Suprapubic skin (tissue), 4 donors: ENCODE measurements at places on chromosomes 16 and 17.
A peak's percentile ranks its signal among the peaks of the same experiment; 100 is the strongest.

DNA sequence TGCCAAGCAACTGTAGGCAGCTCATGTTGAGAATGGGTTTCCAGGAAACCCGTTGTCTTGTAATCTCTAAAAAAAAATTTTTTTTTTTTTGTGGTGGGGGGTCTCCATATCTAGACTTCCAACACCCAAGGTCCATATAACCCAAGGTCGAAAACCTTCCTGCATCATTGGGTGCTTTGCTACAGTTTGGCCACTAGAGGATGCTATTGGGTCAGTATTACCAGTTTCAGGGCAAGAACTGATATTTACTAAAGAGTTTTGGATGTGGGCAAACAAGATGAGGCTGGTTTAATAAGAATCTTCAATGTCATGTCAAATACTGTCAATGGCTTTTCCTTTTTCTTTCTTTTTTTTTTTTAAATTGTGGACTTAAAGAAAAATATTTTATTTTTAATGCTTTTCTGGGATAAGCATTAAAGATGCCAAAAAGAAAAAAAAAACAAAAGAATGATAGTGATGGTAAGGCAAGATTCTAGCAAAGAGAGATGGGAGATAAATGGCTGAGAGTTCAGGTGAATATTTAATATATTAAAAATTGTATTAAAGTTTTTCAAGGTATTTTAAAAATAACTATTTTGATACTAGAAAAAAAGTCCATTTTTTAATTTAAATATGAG lies 62.2 kb downstream of the DHRS7C start:
- H3K36me3 ChIP-seq, result no peaks in the 10 kb centered on the region
- no peak overlapping the region for H3K4me3 ChIP-seq
- no peak overlapping the region for H3K27ac ChIP-seq
- no peaks in the 10 kb centered on the region for H3K27me3 ChIP-seq
- H3K4me1 ChIP-seq, result no peaks in the 10 kb centered on the region

DNA sequence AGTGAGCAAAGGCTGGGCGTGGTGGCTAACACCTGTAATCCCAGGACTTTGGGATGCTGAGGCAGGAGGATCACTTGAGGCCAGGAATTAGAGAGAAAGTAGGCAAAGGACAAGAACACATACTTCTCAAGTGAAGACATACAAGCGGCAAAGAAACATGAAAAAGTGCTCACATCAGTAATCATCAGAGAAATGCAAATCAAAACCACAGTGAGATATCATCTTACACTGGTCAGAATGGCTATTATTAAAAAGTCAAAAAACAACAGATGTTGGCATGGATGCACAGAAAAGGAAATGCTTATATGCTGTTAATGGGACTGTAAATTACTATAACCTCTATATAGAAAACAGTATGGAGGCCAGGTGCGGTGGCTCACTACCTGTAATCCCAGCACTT lies 12.2 kb upstream of the SLX4 start:
- H3K27ac ChIP-seq, result no peak overlapping the region
- H3K36me3 ChIP-seq, result no peaks in the 10 kb centered on the region

DNA sequence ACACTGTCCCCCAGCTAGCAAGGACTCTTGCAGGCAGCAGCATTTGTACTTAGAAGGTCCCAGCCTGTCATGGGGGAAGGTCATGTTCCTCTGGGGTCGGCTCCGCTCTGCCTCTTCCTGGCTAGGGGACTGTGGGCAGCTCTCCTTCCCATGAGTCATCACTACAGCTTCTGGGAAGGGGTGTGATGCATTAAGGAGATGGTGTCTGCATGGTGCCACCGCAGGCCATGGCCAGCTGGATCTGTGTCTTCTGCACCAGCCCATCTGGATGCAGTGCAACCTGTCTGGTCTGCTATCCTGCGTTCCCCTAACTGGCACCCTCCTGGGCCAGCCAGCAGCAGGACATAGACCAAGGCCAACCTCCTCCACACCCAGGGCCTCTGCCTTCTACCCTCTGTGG lies 6.3 kb downstream of the STARD3 start:
- no peak for DNase-seq
- H3K27me3 ChIP-seq, result no peaks in the 10 kb centered on the region
- H3K4me1 ChIP-seq, result peaks cover 57% of the 10 kb centered on the region
- H3K36me3 ChIP-seq, result no peaks in the 10 kb centered on the region

- no peak overlapping the region for H3K4me3 ChIP-seq
- no peaks in the 10 kb centered on the region for H3K4me1 ChIP-seq
- no peaks in the 10 kb centered on the region for H3K27me3 ChIP-seq
- no peak overlapping the region for H3K27ac ChIP-seq
- no peaks in the 10 kb centered on the region for H3K36me3 ChIP-seq
Observed at GRCh38 chr16:65867276-65867960, 499.1 kb upstream of the CDH5 start.

- H3K27me3 ChIP-seq, result peaks cover 15% of the 10 kb centered on the region
- no peaks in the 10 kb centered on the region for H3K36me3 ChIP-seq
- H3K4me1 ChIP-seq, result peaks cover 3% of the 10 kb centered on the region
- no peak overlapping the region for H3K27ac ChIP-seq
- no peak for DNase-seq
Observed at GRCh38 chr16:73143002-73143401, 95.1 kb upstream of the ZFHX3 start.

GRCh38 chr16:85428168-85428898 lies 184.8 kb upstream of the GSE1 start:
- peaks cover under 1% of the 10 kb centered on the region for H3K4me1 ChIP-seq
- H3K27me3 ChIP-seq, result no peaks in the 10 kb centered on the region
- H3K27ac ChIP-seq, result no peak overlapping the region

GRCh38 chr17:48728232-48729231 lies at the start of gene HOXB13:
Gene HOXB13, minus strand, starts transcription at chr17:48728750. Its CDS starts 157 bp downstream, at chr17:48728593.
- peaks cover 100% of the 10 kb centered on the region for H3K27me3 ChIP-seq
- DNase-seq, result peak; percentile 56
- no peak within 1 kb of the TSS for H3K27ac ChIP-seq
- H3K36me3 ChIP-seq, result no peaks in the 10 kb centered on the region

DNA sequence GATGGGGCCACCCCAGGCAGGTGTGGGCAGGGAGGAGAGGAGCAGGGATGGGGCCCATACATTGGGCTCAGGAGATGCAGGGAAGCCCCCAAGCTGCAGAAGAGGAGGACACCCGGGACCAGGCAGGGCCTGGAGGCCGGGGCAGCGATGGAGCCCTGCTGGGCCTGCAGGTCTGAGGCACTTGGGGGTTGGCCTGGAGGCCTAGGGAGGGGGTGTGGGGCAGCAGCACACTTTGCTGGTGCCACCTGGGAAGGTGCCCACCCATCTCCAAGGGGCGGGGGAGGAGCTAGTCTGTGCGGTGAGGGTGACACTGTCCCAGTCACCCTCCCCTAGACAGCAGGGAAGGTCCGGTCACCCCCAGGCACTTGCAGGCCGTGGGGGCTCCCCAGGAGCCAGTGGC lies 6.4 kb upstream of the CCDC57 start:
- H3K36me3 ChIP-seq, result no peaks in the 10 kb centered on the region
- peaks cover 27% of the 10 kb centered on the region for H3K4me1 ChIP-seq
- no peak for DNase-seq
- H3K27me3 ChIP-seq, result no peaks in the 10 kb centered on the region
- no peak overlapping the region for H3K4me3 ChIP-seq
- H3K27ac ChIP-seq, result no peak overlapping the region

- no peak for DNase-seq
- H3K36me3 ChIP-seq, result peaks cover 51% of the 10 kb centered on the region
- H3K4me3 ChIP-seq, result no peak overlapping the region
Observed at GRCh38 chr16:3118846-3119245, 6.5 kb downstream of the ZNF205 start.

DNA sequence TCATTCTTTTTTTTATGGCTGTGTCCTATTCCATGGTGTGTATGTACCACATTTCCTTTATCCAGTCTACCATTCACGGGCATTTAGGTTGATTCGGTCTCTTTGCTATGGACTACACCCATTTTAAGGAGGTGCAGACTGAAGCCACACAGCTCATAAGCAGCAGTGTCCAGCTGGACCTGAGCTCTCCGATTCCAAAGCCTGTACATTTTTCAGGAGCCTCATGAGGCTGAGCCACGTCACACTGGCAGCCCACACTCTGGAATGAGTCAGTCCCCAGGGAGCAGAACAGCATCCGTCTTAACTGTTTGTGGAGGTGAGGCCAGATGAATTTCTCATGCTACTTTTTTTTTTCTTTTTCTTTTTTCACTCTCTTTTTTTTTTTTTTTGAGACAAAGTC lies 116.1 kb downstream of the C16orf95 start:
- no peaks in the 10 kb centered on the region for H3K36me3 ChIP-seq
- no peak overlapping the region for H3K4me3 ChIP-seq
- peaks cover 8% of the 10 kb centered on the region for H3K27me3 ChIP-seq
- H3K4me1 ChIP-seq, result no peaks in the 10 kb centered on the region
- DNase-seq, result no peak
- no peak overlapping the region for H3K27ac ChIP-seq

DNA sequence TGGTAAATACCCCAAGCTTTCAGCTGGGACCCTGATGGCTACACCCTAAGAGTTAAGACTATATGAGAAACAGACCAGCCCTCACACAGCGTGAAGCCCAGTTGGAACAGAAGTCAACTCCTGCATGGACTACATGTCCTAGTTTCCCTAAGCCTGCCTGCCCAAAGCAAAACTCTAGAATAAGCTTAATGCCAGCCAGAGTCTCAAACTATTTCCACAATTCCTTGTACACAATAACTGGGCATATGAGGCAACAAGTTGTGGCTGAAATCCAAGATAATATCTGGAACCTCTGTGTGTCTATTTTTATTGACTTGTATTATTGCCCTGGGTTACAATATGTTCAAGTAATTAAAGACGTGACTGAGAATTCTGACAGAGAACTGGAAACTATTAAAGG lies 19.4 kb downstream of the MYH10 start:
- H3K27me3 ChIP-seq, result no peaks in the 10 kb centered on the region
- H3K4me3 ChIP-seq, result peak overlapping the region; percentile 11
- no peaks in the 10 kb centered on the region for H3K36me3 ChIP-seq
- H3K27ac ChIP-seq, result peak overlapping the region; percentile 47

DNA sequence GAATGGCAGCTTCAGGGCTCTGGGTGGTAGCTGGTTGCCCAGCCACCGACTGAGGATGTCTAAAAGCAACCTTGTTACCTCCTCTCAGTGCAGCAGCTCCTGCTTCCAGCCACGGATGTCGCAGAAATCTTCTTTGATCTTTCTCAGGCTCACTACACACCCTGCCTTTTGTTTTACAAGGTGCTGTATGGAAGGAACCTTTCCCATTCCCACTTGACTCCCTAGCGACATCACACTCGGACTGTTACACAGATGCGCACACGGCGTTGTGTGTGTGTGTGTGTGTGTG lies 135.8 kb upstream of the CPHXL start:
- no peak for DNase-seq
- no peak overlapping the region for H3K4me3 ChIP-seq
- H3K4me1 ChIP-seq, result no peaks in the 10 kb centered on the region
- no peaks in the 10 kb centered on the region for H3K36me3 ChIP-seq
- no peaks in the 10 kb centered on the region for H3K27me3 ChIP-seq
- H3K27ac ChIP-seq, result no peak overlapping the region

- peaks cover 26% of the 10 kb centered on the region for H3K4me1 ChIP-seq
- H3K4me3 ChIP-seq, result peak overlapping the region; percentile 61
- peak; percentile 70 for DNase-seq
- peak overlapping the region; percentile 69 for H3K27ac ChIP-seq
- H3K36me3 ChIP-seq, result no peaks in the 10 kb centered on the region
Observed at GRCh38 chr17:2853283-2854142, 57.3 kb downstream of the RAP1GAP2 start.

DNA sequence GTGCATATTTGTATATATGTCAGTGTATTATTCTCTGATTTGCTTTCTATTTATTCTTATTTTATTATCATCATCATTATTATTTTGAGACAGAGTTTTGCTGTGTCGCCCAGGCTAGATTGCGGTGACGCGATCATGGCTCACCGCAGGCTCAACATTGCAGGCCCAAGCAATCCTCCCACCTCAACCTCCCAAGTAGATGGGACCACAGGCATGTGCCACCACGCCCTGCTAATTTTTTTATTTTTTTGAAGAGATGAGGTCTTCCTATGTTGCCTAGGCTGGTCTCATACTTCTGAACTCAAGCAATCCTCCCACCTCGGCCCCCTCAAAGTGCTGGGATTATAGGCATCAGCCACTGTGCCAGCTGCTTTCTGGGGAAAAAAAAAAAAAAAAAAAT lies 8.4 kb upstream of the ARHGAP17 start:
- no peak overlapping the region for H3K4me3 ChIP-seq
- H3K27me3 ChIP-seq, result no peaks in the 10 kb centered on the region
- H3K27ac ChIP-seq, result no peak overlapping the region
- H3K36me3 ChIP-seq, result no peaks in the 10 kb centered on the region
- H3K4me1 ChIP-seq, result no peaks in the 10 kb centered on the region

GRCh38 chr16:3149630-3150345 lies 15.0 kb downstream of the ZNF213 start:
- H3K4me1 ChIP-seq, result peaks cover 28% of the 10 kb centered on the region
- H3K27ac ChIP-seq, result peak overlapping the region; percentile 82
- H3K27me3 ChIP-seq, result no peaks in the 10 kb centered on the region
- H3K4me3 ChIP-seq, result peak overlapping the region; percentile 61

GRCh38 chr17:12548558-12548957 lies 117.1 kb upstream of the MYOCD start:
- DNase-seq, result no peak
- H3K4me1 ChIP-seq, result no peaks in the 10 kb centered on the region
- no peaks in the 10 kb centered on the region for H3K36me3 ChIP-seq
- H3K27ac ChIP-seq, result no peak overlapping the region
- H3K27me3 ChIP-seq, result no peaks in the 10 kb centered on the region

- no peak for DNase-seq
- H3K36me3 ChIP-seq, result no peaks in the 10 kb centered on the region
Observed at GRCh38 chr17:36850790-36851189, 86.5 kb upstream of the LHX1 start.

- H3K27ac ChIP-seq, result no peak overlapping the region
- H3K4me1 ChIP-seq, result no peaks in the 10 kb centered on the region
Observed at GRCh38 chr16:50522324-50522723, 25.9 kb upstream of the NKD1 start.

DNA sequence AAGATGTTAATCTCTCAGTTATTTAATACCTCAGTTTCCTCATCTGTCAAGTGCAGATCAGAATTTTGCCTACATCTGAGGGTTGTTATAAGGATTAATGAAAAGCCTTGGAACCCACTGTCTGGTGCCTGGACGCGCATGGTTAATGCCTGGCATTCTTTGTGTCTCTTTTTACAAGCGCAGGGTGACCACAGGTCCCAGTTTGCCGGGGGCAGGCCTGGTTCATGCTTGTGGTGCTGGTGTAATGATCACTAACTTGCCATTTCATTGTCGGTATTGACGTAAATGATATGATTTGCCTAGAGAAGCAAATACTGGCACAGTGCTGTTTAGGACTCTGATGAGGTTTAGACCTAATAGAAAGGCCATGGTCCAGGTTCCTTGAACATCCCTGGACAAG lies 23.1 kb downstream of the MRC2 start:
- H3K27ac ChIP-seq, result no peak overlapping the region
- H3K27me3 ChIP-seq, result no peaks in the 10 kb centered on the region
- no peaks in the 10 kb centered on the region for H3K36me3 ChIP-seq
- no peak overlapping the region for H3K4me3 ChIP-seq
- DNase-seq, result no peak

DNA sequence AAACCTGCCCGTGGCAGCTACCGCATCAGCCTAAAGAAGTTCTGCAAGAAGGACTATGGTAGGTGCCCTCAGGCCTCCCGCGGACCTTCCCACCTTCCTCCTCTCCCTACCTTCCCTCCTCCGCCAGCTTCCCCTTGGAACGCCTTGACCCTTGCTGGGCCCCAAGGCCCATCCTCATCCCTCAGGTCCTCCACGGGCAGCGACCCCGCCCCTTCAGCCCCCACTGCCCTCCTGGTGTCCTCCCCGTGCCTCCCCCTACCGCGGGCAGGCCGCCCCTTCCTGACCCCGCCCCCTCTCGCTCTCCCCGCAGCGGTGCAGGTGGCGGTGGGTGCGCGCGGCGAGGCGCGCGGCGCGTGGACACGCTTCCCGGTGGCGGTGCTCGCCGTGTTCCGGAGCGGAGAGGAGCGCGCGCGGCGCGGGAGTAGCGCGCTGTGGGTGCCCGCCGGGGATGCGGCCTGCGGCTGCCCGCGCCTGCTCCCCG lies 1.4 kb upstream of the TBC1D24 start:
- peaks cover 23% of the 10 kb centered on the region for H3K27me3 ChIP-seq
- peaks cover 69% of the 10 kb centered on the region for H3K4me1 ChIP-seq
- H3K36me3 ChIP-seq, result no peaks in the 10 kb centered on the region
- peak overlapping the region; percentile 59 for H3K4me3 ChIP-seq
